ENCODE measurements at places on chromosomes 2 and 18.

- no peak for DNase-seq
These were observed 126.7 kb upstream of the TMEM200C start for GRCh38 chr18:6022074-6022444.

- DNase-seq = no peak
These were observed 166.1 kb upstream of the ZNF521 start for GRCh38 chr18:25517881-25518715.

GRCh38 chr2:222332116-222332515, 33.3 kb upstream of the PAX3 start:
- no peak for DNase-seq

- DNase-seq = peak; percentile 42
These were observed 435 bp downstream of the ADCY3 start for GRCh38 chr2:24919506-24920097.

DNA sequence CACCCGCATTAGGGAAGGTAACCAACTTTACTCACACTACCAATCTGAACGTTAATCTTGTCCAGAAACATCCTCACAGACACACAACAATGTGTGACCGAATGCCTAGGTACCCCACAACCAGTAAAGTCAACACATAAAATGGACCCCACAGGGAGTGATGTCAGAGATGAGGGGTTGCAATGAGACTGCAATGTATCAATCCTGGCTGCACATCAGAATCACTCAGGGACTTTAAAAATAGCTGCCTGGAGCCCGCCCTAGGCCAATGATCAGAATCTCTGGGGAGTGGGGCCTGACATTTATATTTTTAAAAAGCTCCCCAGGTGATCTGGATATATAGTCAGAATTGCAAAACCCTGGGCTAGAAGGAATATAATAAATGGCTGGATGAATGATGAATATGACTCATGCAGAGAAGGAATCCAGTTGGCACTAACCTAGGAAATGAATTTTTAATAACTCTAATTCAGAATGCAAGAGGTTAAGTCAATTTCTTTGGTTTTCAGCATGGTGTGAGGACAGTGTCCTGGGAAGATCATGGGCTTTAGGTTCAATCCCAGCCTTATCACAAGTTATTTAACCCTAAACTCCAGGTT, 92.8 kb downstream of the COLEC12 start:
- DNase-seq = no peak

DNA sequence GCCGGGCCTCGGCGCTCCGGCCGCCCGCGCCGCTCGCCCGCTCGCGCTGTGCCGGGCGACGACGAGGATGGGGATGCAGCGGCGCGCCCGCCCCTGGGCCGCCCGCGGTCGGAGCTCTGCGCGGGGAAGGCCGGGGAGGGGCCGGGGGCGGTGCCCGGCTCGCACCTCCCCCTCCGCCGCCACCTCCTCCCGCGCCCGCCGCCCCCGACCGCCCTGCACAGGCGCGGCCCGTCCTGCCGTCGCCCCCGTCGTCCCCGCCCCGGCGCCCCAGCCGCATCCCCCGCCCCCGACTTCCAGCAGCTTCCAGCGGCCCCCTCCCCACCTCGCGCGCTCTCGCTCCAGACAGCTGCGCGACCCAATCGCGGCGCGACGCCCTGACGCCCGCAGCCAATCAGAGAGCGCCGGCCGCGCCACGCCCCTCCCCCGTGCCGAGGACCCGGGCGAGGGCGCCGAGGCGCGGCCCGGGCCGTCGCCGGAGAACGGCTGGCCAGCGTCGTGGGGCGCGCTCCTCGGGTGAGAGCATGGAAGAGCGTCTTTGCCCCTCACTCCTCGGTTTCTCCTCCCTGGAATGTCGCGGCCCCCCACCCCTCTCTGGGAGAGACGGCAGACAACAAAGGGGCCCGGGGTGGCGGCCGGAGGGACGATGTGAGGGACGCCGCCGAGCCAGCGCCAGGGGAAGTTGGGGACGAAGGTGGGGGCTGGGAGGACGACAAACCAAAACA, at the start of gene MBOAT2:
Gene MBOAT2 (minus strand): TSS at position 69 of the 722 bp plus-strand sequence. CDS start 70 bp downstream, outside the sequence.
- DNase-seq = peak; percentile 95

DNA sequence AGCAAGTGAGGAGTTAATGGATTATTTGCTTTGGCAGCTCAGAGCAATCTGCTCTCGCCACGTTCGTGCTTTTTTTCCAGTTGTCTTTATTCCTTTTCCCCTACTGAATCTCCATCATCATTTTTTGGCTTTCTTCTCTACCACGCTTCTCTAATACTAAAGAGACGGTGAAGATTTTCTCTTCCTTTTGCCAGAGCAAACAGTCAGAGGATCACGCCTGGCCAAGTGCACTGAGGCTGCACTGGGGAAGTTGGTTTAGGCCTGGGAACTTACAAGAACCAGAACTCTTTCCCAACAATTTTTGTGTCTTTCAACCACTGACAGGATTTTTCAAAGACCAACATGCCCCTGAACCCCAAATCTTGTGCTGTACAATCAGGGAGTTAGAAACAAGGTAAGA, 172.3 kb downstream of the PID1 start:
- DNase-seq = no peak

- no peak for DNase-seq
These were observed 28.8 kb downstream of the ANXA4 start for GRCh38 chr2:69770747-69771146.

- DNase-seq = no peak
These were observed 6.1 kb upstream of the SLC35F5 start for GRCh38 chr2:113762377-113763118.

DNA sequence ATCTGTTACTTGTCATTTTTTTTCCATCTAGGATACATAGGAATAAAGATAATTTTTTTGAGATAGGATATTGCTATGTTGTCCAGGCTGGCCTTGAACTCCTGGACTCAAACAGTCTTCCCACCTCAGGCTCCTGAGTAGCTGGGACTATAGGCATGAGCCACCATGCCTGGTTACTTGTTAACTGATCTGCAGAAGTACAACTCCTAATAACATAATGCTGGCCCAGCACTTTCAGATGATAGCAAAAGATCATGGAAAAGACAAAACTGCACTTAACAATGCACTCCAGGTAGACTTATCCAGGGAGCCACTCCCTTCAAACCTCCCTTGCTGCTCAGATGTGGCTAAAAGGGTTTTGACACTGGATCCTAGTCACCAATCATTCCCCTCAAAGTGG, 11.4 kb upstream of the CTDP1 start:
- no peak for DNase-seq

- DNase-seq = no peak
These were observed 238.2 kb downstream of the MREG start for GRCh38 chr2:215775106-215775505.

GRCh38 chr18:41553716-41554115, 401.3 kb upstream of the PIK3C3 start:
- no peak for DNase-seq

DNA sequence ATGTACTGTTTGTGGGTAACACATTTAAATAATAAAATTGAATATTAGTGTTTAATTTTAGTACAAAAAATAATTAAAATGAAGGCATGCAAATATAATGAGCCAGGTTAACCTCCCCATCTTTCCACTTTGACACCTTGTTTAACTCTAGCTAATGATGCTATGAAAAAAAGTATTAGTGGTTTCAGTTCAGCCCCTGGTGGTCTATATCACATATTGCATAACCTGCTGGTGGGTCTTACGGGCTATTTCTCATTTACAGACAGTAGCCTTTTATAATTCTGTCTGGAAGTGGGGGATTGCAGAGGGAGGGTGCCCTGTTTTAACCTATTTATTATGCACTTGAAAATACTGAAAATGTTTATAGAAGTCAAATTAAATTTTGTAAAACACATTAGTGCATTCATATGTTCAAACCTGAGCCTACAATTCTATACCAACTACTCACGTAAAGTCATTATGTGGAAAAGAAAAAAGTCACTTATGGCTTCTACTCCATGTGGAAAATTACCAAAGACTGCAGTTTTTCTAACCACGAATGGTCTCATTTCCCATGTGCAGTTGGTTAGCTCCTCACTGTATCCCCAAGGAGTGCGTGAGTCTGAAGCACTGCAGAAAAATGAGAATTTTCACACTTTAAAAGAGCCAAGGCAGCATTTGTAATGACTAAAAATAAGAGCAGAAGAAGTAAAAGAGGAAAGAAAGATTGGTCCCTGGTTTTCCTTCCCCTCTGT, 381.0 kb downstream of the MTX2 start:
- no peak for DNase-seq

DNA sequence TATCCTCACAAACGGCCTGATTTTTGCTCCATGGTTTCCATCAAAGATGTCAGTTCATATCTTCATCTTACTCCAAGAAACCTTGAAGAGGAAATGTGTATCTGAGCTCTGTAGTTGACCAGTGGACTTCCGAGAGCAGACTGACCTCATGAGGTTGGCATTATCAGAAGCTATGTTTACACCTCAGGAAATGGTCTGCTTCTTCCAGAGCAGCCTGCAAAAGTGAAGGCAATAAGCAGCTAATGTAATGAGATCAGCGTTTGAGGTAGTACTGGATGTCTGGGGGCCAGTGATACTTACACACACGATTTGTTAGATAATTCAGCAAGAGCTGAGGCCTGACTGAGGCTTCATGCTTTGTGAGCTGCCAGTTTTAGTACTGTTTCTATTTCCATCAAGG, 189.7 kb downstream of the LRRTM1 start:
- DNase-seq = no peak

DNA sequence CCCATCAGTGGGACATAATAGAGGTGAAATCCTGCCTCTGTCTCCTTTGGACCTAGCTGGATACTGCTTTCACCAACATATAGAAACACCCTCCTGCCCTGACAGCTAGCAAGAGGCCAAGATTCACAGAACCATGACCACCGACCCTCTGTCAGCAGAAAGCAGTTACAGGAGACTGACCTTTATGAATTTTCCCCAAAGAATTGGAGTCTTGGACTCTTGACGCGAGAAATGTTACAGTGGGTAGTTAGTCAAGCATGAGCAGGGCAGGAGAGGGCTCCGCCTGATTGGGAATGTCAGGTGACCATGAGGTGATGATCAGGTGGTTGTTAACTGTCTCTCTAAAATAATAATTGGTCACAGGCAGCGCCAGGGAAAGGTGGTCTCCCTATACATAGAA, 1002.3 kb downstream of the TDRD15 start:
- no peak for DNase-seq

DNA sequence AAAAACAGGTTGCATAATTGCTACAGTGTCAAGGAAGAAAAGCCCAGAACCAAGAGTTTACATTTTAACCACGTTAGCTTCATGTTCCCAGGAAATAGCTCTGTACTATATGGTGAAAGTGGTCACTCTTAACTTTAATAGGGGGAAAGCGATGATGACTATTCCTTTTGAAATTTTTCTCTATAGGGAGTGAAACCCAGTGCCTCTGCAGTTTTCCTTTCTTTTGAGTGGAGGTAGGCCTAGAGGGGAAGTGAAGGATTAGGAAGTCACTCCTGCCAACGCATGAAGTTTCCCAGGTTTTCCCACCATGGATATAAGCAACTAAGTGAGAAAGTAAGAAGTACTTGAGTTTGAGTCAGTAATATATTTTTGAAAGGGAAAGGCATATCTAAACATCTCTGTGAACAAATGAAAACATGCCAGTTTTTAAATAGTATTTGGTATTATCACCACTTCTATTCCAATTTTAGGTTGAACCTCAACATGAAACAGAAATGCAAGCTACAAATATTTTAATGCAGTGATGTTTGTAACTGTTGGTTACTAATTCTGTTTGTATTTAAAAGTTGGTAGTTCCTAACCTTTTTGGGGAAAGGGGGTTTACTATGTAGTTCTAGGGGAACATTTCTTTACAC, 91.9 kb downstream of the VRK2 start:
- DNase-seq = no peak

DNA sequence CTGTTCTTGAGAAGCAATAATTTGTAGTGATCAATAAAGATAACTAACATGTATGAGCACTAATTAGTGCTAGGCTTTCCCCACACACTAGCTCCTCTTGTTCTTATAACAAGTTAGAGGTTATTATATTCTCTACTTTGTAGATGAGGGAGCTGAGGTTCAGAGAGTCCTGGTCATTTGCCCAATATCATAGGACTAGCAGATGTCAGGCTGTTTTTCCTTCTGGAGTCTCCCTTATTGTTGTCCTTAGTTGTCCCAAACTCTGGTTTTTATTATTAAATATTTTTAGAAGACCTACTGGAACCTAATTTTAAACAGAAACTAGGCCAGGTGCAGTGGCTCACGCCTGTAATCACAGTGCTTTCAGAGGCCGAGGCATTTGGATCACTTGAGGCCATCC, 16.5 kb upstream of the TTC39C start:
- DNase-seq = no peak

- no peak for DNase-seq
These were observed 19.8 kb upstream of the L3MBTL4 start for GRCh38 chr18:6434481-6434880.

- DNase-seq = no peak
These were observed 46.8 kb upstream of the TRIM43B start for GRCh38 chr2:95531254-95531771.

- no peak for DNase-seq
These were observed 26.9 kb downstream of the DNAH7 start for GRCh38 chr2:196041786-196042185.

GRCh38 chr2:197205585-197206215, 104.9 kb downstream of the ANKRD44 start:
- DNase-seq = peak; percentile 56

GRCh38 chr2:94947097-94948016, 76.1 kb downstream of the TEKT4 start:
- no peak for DNase-seq

DNA sequence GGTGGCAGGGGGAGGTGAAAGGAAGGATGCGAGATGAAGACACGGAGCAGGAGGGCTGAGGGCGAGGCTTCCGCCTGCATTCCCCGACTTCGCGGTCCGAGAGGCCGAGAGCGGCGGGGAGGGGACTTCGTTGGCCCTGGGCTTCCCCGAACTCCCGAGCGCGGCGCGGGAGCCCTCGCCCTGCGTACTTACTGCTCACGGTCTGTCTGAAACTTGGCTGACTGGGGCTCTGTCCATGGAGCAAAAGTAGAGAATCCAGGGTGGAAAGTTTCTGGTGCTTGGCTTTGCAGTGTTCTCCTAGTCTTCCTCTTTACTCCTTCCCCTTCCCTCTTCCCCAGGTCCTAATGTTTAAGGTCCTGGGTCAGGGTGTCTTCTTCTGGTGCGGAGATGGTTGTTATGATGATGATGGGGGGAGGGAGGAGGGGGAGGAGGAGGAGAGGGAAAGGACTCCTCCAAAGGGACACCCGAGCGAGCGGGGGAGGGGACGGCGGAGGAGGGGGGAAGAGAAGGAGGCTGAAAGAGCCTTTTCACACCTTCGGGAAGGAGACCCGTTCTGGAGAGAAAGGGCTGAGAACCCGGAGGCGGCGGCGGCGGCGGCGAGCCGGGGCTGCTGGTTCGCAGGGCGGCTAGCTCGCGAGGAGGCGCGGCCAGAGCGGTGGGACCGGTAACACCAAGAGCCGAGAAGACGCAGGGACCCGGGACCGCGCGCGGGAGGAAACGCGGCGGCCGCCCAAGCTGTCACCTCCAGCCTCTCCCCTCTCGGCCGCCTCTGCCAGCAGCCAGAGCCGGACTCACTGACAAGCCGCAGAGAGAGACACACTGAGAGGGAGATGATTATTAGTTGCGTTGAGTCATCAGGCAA, at the start of gene SATB2:
Gene SATB2 (minus strand): TSS at position 793 of the 862 bp plus-strand sequence. CDS start 1,902 bp downstream, outside the sequence.
- no peak for DNase-seq

Data from germinal center (tissue), 1 donor.